NCI-H2107 (cell line): ENCODE measurements at places on chromosomes 7 and 10.

DNA sequence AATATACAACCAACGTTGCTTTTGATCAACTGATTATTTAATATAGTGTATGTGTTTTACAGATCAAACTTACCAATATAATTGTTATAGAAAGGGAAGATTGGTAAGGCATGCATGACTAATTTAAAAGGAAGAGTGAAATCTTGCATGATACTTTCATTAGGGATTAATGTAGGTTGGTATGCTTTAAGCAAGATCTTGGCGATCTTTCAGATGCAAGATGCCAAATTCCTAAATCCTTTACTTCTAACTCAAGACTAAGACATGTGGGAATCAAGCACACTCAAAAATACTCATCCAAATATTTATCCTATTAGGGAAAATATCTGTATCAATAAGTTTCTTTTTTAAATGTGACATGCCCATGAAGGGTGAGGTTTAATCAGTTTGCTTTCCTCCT, 321.4 kb upstream of the MEOX2 start:
- no peak for DNase-seq

GRCh38 chr7:90736968-90737939, 141.1 kb downstream of the CDK14 start:
- DNase-seq = no peak

- DNase-seq = no peak
These were observed 627.1 kb upstream of the FZD8 start for GRCh38 chr10:36269222-36269621.

DNA sequence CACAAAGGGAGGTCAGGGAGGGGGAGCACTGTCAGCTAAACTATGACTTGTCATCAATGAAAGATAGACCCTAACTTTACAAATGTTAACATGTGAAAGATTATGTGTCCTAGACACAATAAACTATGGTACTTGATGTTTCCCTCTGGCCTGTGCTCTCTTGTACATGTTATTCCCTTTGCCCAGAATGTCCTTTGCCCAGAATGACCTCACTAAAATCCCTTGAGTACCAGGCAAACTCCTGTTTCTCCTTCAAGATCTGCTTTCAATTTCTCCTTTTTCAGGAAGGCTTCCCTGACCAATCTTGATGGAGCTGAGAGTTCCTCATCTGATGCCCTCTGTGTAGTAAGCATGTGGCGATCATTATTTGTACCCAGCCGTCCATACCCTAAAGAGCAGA, 143.1 kb downstream of the ZNF365 start:
- no peak for DNase-seq

DNA sequence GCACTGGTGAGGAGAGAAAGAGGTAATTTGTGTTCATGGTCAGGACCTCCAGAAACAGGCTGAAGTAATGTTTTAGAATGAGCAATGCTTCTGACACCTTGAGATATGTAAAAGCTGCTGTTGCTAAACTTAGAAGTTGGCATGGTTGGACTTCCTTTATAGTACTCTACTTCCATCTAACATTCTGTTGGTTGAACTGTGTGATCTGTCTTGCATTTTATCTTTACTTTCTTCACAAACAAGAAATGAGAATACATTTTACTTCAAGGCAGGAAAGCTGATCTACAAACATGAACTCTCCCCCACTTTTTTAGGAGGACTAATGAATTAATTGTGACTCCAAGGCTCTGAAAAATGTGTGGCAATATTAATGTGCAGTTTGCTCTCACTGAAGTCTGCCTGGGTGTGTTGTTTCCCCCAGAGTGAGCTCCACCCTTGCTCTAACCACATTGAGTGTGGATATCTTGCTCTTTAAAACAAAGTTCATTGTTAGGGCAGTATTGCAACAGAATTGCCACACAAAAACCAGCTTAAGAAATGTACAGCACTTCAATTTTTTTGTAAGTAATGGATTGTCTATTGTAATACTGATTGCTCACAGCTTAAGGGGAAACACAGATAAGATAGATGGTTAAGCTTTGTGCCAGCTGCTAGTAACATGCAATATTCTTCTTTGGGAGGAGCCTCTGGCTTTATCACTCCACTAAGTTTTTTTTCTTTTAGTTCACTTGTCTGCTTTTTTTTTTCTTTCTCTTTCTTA, 69.0 kb downstream of the ADD3 start:
- no peak for DNase-seq

GRCh38 chr10:47190802-47191450, 109.1 kb upstream of the GDF10 start:
- no peak for DNase-seq
